Left renal cortex interstitium (tissue), 4 donors: ENCODE measurements at places on chromosomes 2 and 18. TPM values are rescaled to one million over a fixed set of nuclear protein-coding genes. Genes with fewer than 3 reads are reported as not detected.

Gene NEB
- 18.1 TPM for polyA plus RNA-seq

Gene TMEM131
- 47.8 TPM for polyA plus RNA-seq

Gene GALNT1
- polyA plus RNA-seq: 62.2 TPM

Gene MC5R
- polyA plus RNA-seq: 0.11 TPM

Gene APLF
- polyA plus RNA-seq: 4.1 TPM

Gene RNMT
- polyA plus RNA-seq: 60.5 TPM

Gene PTPRM
- 80.9 TPM for polyA plus RNA-seq
